NCI-H187 treated with DMSO at 0.1 percent for 48 hours (cell line): ENCODE measurements at places on chromosomes 1 and 21.

GRCh38 chr1:78492386-78492950 is 1.7 kb downstream of the PTGFR start:
- no peak for DNase-seq

DNA sequence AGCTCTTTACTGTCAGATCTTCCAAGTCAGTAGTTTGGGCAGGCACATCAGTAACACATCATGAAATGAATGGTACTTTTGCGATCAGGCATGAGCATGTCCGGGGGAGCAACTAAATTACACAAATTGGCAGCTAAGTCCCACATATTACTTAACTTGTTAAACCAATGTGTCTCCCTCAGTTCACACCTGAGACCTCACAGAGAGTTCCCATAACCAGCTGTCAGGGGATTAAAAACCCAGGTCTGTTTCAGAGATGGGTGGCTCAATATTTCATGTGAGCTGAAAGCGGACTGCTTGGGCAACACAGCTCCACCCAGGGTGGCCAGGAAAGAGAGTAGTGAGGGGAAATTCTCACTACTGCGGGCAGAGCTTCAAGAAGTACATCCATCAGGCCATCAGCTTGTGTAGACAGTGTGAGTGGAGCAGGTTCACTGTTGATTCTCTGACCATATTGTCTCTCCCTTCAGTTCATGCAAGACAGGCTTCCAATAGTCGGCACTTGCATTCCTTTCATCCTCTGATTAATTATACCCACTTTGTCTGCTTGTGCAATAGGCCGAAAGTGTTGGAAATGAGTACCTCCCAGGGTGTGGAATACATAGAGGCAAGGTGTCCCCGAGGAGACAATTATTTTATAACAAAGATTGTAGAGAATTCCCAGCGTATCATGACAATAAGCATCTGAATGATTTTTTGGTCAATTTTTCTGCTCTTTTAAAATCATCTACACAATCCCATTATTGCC is 139.9 kb downstream of the PTGER3 start:
- no peak for DNase-seq

DNA sequence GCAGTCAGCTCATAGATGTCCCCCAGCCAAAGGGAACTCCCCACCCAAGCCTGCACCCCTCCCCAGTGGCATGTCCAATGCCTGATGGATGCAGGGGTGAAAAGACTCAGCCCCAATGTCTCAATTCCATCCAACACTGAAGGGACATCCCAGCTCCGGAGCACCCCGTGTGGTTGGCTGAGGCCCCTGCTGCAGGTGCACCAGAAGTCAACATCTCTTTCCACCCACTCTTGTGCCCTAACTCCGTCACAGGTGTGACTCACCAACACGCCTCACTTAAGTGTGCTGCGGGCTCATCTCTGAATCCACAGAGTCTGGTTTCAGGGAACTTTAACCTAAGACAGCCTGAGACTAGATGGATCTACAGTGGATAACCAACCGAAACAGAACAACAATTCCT is 40.9 kb upstream of the ZBTB18 start:
- DNase-seq: no peak

DNA sequence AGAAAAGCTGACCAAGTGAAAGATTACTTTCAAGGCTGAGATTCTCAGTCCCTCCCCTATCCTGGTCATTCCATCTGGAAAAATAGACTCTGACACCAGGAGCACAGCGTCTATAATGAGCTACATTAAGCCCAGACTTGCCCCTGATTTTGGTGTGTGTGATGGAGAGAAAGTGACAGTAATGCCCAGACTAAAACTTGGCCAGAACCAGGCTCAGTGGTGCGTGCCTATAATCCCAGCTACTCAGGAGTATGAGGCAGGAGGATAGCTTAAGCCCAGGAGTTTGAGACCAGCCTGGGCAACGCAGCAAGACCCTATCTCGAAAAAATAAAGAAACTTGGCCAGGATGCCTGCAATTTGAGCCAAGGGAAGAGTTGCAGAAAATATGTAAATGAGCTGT is 15.9 kb downstream of the PLEKHA6 start:
- no peak for DNase-seq

- DNase-seq: no peak
These were observed 21.7 kb downstream of the PDXK start for GRCh38 chr21:43740497-43741156.

DNA sequence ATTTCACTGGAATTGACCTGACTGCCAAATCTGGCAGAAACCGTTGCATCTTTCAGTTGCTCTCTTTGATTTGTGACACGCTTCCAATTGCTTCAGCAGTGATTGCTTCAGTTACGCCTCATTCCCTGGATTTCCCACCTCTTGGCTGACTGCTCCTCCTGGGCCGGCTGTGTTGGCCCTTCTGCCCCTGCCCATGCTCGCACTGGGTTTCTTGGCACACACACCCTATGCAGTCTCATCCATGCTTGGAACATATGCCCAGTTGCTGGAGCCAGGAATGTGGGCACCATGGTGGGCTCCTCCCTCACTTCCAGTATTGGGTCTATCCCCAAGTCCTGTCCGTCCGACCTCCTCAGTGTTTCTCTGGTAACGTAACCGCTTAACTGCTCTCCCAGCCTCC is 2.2 kb upstream of the ZBTB21 start:
- no peak for DNase-seq

DNA sequence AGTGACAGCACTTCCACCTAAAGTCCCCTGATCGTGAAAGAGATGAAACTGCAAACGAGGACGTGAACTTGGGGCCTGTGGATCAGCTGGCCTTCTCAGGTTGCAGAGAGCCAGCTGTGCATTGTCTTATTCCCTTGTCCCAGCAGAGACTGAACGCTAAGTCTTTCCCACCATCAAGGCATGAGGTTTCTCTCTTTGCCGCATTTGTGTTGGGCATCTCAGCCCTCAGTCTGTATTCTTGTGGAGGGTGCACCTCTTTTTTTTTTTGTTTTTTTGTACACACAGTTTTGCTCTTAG is 71.4 kb downstream of the KIF26B start:
- DNase-seq: no peak

GRCh38 chr1:60867782-60868181 is 214.6 kb upstream of the NFIA start:
- DNase-seq: no peak

- DNase-seq: no peak
These were observed 19.4 kb downstream of the PANK4 start for GRCh38 chr1:2506901-2507565.

DNA sequence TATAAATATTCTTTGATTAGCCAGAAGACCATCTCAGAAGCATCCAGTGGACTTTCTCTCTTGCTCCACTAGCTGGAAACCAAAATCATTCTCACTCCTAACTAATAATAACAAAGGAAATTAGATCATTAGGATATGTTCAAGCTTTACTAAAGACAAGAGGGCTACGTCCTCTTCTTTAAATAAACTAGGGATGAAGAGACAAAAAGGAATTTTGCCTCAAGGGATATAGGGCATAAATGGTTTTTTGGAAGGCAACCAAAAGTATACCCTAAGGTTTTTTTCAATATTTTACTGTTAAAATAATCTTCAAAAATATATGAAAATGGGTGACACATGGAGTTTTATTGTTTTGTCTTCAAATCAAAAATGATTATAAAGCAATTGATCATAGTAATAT is 745.8 kb downstream of the MRPL39 start:
- DNase-seq: no peak

GRCh38 chr1:11434926-11435325 is 44.0 kb upstream of the DISP3 start:
- DNase-seq: no peak

- DNase-seq: no peak
These were observed 82.3 kb downstream of the PGM1 start for GRCh38 chr1:63675420-63675931.

DNA sequence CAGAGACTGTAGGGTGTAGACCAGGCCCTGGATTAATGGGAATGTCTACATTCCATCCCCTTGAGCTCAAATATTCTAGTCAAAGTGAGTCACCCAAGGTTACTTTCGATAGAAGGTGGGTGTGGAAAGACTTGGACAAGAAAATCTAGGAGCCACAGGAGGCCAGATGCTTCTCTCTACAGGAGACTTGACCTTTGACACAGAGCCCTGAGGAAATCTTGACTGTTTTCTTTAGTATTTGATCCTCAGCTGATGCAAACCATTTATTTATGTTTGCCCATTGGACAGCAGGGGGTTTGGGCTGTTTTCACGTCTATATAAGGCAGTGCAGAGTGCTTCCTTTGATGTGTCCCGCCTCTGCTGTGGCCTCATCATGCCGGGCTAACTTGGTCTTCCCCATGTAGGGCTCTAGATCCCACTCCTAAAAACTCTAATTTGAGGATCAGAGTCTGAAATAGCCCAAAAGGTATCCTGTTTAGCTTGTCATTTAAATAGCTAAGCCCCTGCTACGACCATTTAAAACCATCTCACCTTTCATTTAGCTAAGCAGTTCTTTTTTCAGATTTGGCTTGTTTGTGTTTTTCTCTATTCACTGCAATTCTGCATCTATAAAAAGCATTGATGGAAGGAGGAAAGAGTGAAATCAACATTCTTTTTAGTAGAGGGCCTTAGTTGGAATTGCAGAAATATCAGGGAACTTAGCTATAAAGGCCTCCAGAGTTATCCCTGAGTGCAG is 15.5 kb upstream of the MAP3K7CL start:
- DNase-seq: no peak

- no peak for DNase-seq
These were observed 58.9 kb downstream of the TEX35 start for GRCh38 chr1:178571807-178572206.

- no peak for DNase-seq
These were observed 6.5 kb downstream of the TTLL10 start for GRCh38 chr1:1179983-1180861.

- DNase-seq: no peak
These were observed 61.8 kb upstream of the CLDN14 start for GRCh38 chr21:36541721-36542139.

DNA sequence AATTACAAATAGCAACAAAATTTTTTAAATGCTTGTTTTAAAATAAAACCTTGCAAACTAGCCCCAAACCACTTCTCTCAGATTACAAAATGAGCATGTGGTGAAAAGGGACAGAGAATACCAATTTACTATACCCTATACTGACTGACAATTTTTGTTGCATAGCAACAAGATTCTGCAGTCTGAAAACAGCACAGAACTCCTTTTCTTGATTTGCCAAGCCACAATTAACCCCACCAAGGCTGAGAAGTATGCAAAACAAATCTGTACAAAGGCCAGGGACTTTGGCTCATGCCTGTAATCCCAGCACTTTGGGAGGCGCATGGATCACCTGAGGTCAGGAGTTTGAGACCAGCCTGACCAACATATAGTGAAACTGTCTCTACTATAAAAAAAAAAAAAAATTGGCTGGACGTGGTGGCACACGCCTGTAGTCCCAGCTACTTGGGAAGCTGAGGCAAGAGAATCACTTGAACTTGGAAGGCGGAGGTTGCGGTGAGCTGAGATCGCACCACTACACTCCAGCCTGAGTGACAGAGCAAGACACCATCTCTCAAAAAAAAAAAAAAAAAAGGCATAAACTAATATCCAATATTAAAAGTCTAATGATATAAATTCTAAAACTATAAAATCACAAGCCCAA is 21.8 kb downstream of the ENAH start:
- DNase-seq: no peak

DNA sequence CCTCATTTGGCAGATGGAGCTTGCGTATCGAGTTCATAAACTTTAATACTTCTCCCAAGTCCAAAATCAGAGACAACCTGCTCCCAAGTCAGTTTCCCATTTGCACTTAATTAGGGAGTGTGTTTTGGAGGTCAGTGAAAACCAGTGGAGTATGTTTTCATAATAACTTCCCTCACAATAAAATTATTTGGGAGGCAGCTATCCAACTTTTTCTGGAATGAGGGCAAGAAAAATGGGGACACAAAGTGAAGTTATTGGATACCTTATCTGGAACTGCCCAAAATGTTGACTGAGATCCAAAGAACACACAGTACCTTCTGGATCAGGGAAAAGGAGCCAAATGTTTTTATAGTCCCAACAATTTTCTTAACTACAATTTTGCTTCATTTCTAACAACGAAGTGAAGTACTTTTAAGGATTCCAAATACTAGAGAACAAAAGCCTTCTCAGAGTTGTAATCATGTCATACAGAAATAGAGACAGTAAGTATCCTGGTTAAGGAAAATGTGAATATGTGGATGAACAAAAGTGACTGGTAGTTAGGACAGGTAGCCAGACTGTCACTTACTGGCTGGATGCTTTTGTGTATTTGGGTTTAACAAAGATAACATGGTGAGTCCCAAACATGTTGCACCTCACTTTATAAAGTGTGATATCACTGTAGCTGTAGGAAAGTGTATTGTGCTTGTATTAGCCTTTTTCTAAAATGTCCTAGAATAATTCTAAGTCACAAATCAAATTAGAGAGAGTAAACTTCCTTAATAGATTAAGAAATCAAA is 325.0 kb downstream of the HLX start:
- no peak for DNase-seq

DNA sequence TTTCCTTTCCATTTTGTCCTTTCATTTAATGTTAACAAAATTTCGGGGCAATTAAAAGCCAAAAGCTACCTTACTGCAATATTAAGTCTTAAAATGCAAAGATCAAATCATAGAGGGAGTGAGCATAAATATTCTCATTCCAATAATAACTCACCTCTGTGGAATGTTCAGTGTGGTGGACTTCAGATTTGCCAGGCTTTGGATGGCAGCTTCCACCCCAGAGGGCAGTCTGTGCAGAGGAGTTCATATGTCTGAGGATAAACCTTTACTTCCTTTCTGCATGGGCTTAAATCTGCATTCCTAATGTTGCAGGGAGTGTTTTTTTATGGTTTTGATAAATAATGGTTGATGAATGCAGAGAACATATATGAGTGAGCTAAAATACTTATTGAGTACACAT is 16.3 kb downstream of the KIAA0040 start:
- DNase-seq: no peak

DNA sequence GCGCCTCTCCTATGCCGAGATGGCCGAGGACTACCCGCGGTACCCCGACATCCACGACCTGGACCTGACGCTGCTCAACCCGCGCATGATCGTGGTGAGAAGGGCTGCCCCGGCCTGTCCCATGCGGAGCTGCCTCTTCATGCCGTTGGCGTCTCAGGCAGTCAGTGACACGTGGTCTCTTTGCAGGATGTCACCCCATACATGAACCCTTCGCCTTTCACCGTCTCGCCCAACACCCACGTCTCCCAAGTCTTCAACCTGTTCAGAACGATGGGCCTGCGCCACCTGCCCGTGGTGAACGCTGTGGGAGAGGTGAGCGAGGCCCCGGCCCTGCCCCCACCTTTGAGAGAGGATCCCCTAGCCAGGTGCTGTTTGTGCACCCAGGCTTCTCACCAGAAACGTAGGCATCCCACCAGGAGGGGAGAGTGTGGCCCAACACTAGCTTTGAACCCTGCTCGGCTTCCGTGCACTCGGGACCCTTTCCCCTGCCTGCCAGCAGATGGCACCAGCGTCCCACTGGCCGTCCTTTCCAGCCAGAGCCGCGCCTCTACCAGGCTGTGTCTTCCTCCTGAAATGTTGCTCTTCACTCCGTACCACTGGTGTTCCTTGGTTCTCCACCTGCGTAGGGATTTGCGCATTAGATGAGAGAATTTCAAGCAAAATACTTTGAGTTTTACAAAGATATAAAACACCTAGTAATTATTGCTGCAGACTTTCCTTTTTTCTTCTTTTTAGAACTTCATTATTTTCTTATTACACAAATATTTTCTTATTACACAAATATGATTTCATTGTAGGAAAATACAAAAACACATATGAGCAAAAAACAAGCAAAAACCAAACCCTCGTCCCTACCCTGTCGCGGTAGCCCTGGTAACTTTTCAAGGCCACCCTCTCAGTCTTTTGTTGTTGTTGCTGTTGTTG is 9.0 kb downstream of the NPPA start:
- peak; percentile 5 for DNase-seq
